Amniotic stem cell (primary cell): ENCODE measurements at places on chromosomes 13 and 19.

DNA sequence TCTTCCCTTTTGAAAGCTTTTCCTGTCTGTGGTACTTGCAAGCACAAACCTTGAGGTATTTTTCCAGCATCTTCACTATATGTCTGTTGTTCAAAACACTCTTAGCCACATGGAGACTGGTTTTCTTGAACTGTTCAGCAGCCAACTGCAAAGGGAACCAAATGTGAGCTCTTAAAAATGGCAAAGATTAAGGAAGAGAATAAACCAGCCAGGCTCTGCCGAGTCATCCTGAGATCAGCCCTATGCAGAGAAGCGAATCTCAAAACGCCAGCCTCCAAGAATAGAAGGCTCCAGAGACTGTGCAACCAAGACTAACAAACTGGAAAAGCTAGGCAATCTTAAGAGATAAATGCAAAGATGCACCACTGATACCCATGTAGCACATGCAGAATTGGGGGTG lies 20.7 kb downstream of the AKAP8 start:
- DNase-seq = no peak

- DNase-seq = no peak
Measured at GRCh38 chr13:73924607-73925006, 209.6 kb downstream of the KLF12 start.

DNA sequence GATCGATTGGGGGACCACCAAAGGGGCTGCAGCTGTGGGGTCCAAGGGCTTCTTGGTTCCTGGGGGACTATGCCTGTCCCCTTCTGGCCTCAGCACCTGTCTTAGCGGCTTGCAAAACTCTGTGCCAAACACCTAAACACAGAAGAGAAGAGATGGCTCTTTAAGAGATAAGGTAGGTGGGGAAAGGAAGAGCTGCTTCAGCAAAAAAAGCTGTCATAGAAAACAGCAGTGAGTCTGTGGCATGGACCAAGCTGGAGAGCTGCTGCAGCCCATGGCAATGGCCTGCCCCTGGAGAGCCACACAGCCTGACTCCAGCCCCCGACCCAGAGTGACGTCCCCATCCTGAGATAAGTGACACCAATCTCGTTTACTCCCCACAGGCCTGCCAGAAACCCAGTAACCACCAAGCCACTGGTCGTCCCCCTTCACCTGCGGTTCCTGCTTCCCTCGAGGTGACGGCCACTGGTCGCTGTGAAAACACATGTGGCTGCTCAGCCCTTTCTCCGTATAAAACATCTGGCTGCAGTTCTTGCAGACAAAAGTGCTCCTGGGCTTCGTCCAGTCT lies 25.0 kb upstream of the NAPA start:
- DNase-seq = no peak

- no peak for DNase-seq
Measured at GRCh38 chr13:42274386-42275097, 2.6 kb downstream of the AKAP11 start.

DNA sequence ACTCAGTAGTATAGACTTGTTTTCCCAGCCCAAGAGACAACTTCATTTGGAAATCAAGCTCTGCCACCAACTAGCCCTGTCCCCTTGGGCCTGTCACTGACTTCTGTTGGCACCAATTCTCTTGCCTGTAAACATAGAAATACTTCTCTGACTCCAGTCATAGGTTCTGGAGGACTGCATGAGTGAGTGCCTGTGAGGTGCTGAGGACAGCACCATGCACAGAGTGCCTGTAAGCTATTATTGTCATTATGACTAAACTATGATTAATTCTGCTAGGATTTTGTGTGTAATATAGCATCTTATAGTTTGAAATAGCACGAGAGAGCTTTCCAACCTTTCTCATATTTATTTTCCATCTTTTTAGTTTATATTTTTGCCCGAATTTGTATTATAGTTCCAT lies 247.9 kb downstream of the MYO16 start:
- DNase-seq = peak; percentile 13

- DNase-seq = no peak
Measured at GRCh38 chr13:40776681-40777165, 5.7 kb upstream of the MRPS31 start.

DNA sequence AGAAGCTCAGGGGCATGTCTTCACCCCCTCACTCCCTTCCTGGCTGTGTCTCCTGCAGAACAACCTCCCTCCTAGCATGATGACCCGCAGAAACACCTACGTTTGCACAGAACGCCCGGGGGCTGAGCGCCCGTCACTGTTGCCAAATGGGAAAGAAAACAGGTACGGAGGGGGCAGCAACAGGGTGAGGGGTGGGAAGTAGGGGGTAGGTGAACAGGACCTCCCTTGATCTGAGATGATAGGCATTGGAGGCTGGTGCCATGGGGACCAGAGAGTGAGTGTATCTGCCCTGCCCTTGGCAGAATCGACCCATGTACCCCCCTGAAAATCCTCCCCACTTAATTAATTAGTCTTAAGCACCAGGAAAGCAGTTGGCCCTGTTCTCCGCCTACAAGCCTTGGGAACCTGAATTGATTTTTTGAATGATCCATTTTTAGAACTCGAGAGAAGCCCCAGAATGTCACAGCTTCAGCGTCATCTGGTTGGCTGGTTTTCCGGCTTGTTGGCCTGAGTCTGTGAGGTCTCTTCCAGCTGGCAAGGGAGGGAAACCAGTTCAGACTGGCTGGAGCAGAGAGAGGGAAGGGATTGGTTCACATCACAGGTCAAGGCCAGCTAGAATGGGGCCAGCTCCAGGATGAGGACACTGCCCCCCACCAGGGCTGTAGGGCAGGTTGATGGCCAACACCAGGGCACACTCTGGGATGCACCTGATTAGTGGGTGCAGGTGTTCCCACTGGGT lies 28.2 kb downstream of the CKM start:
- DNase-seq = no peak

DNA sequence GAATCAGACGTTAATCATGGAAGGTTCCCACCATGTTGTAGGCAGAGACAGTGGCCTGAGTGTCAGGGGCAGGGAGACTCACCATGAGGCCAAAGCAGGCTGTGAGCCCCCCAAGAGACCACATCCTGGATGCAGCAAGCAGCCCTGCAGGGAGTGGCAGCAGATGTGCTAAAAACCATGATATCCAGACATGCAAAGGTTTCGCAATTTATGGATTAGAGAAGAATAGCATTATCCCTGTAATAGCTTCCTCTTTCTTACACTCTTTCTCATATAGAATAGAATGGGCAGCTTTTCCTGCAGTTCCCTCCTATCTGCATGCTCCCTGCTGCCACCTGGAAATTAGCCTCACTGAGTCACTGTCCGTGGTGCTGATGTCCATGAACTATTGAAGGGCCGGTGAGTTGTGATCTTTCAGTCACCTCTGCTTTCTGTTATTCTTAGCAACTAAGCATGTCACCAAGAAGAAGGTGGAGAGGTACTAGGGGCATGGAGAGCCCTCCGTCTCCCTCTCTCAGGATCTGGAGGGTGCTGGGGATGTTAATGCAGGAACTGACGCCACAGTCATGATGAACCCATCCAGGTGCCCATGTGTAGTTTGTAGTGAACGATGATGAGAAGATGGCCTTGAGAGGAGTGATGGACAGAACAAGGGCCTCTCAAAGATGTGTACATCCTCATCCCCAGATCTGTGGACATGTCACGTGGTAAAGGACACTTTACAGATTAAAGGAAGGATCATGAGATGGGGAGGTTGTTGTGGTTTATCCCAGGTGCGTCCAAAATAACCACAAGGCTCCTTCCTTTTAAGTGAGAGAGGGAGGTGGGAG lies 9.9 kb downstream of the CEACAM4 start:
- DNase-seq = no peak

DNA sequence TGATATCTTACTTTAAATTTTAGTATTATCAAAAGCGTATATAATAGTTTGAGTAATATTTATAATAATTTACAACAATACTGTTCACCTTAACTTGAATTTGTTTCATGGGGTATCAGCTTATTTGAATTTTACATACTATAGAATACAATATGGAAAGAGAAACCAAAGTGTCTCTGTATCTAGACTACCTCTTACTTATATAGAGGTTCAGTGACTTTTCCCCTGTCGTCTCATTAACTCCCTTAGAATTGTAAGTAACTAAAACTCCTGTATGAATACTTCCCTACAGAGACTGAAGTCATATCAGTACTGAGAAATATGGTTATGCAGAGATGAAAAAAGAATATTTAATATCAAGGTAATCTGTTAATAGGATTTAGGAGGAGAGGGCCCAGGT lies 26.8 kb downstream of the COG6 start:
- no peak for DNase-seq

DNA sequence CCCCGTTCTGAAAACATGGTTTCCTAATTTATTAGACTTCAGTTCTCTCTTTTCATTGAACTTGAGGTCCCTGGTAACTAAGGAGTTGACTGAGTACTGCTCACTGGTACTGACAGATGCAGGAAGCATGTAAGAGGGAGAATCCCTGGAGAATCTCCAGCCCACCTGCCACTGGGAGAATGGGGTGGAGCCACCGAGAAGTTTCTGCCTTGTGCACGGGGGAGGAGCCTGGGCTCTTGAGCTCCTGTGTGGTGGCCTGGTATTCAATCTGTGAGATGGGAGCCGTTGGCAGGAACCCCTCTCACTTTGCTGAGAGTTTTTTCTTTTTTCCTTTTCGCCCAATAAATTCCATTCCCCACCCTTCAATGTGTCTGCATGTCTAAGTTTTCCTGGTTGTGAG lies 13.2 kb upstream of the AKAP11 start:
- no peak for DNase-seq

GRCh38 chr13:89791971-89792630 lies 1555.4 kb upstream of the MIR17HG start:
- no peak for DNase-seq

GRCh38 chr19:5434970-5435641 lies 20.1 kb upstream of the ZNRF4 start:
- DNase-seq = peak; percentile 81

DNA sequence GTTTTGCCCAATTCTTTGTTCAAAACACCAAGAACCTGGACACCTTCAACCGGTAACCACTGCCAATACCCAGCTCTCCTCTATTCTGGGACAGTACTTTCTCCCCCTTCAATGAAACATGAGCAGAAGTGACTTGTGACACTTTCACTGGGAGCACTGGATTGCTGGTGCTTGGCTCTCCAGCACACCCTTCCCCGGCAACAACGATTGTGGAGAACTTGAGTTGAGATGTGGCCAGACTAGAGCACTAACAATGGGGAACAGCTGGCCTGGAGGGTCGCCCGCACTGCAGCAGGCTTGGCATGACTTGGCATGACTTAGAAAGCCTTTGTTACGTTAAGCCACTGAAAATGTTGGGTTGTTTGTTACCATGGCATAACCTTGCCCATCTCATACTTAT lies 7.5 kb upstream of the B3GLCT start:
- no peak for DNase-seq

GRCh38 chr13:42395086-42395821 lies 123.3 kb downstream of the AKAP11 start:
- no peak for DNase-seq
